Stromal cell of bone marrow (primary cell): ENCODE measurements at places on chromosomes 13 and 19.

DNA sequence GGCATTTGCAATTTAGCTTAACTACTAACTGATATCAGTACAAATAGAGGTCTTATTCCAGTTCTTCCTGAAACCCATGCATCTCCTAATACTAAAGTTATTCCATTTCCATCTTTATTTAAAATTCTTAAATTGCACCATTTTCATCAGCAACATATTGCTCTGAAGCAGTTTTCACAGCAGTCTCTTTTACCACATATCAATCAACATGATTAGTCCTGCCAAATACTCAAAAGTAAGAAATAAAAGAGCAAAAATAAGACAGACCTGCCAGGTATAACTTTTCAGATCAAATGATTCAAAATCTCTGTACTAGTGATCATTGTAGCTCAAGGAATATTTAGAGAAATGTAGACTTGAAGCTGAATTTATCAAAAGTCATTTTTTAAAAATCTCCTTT is 141.7 kb downstream of the SLITRK1 start:
- DNase-seq = no peak

DNA sequence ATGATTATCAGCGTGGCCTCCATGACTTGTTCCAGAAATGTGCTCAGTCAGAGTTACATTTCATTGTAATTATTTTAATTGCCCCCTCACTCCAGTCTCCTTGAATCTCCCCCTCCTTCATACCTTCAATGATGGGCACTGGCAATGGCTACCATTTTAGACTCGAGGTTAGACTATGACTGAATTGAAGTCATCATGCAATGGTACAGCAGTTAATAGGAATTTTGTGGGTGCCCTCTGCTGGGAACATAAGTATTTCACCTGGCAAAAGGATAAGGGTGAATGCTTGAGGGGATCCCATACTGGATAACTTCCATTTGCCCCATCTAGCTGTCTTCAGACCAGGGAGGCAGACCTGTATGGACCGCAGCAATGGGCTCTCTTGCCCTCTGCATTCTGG is 32.2 kb upstream of the USP12 start:
- DNase-seq = no peak

GRCh38 chr19:41753936-41754529 is 1.3 kb upstream of the CEACAM6 start:
- no peak for DNase-seq

DNA sequence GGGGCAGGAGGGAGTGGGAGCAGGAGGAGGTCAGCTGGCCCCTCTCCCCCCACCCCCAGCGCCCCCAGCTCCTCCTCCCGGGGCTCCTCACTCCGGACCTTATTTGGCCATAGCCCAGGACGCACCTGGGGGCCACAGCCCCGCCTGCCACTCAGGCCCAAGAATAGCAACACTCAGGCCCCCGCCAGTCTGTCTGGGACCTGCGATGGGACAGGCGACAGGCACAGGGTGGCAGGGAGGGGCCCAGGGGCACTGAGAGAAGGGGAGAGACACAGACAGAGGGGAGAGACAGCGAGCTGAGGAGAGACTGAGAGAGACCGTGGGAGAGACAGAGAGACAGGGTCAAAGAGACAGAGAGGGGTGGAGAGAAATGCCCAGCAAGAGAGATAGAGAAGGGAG is 10.2 kb downstream of the JOSD2 start:
- no peak for DNase-seq

DNA sequence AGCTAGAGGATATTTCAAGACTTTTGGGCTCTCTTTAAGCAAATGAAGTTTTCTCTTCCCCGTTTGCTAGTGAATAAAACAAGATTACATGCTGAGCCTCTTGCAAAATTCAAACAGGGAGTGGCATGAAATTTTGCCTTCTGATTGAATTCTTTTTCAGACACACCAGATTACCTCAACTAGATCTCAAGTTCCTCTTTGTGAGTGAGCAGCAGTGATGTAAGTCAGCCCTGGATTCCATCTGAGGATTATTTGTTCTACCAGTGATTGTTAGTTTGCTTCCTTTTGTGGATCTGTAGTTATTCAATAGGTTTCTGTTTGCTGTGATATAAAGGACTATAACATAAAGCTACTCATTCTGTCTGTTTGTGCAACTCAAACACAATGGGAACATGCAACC is 407.7 kb downstream of the LMO7 start:
- no peak for DNase-seq

DNA sequence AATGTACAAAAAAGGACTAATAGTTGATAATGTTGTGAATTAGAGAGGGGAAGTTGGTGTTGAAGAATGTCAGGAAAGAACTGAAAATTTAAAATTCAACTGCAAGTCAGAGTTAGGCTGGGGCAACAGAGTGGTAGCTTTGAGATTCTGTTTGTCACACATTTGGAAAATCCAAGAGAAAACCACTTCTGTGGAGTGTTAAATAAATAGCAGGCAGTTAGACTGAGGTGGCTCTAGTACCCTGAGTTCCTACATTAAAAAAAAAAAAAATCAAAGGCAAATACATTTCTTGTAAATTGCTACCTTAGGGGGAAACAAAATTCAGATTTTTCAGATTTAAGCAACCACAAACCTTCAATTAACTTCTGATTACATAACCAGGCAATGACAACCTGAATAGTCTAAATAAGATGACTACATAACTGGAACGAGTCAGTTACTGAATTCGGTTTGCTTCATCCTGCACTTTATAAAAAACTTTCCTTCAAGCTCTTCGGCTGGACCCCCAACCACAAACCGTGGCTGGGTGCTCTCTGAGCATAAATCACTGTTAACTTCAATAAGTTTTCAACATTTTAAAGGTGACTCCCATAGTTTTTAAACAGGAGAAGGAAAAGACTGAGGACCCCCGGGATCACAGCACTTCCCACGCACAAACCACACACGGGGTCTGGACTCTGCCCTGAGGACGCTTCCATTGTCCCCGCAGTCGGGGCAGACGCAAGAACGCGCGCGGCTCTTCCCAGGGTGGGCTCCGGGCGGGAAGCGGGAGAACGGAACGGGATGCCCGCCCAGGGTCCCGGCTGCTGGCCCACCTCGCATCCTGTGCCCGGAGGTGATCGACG is 725 bp downstream of the ZNF682 start:
- no peak for DNase-seq

- DNase-seq = no peak
These were observed 30.6 kb downstream of the GSX1 start for GRCh38 chr13:27822873-27823311.

DNA sequence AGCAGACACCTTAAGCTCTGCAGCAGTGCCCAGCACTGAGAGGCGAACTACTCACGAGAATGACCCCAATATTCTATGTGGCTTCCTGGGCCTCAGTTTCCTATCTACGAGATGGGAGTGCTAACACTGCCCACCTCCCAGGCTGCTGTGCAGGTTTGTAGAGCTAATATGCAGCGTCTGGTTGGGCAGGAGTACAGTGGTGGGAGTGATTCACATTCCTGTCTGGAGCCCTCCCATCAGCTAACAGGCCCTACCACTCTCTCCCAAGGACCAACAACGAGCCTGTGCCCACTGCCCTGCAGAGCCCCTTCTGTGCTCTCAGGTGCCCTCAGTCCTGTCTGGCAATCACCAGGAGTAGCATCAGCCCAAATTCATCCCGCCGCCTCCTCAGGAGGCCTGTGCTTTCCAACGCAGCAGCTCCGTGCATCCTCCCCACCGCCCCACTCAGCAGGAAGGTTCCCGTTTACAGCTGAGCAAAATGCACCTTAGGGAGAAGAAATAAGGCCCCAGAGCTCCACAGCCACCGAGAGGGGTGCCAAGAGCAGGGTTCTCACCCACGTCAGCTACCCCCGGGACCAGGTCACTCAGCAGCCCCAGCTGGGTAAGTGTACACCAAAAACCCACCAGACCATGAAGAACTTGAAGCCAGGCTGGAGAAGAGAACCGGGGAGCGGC is 6.6 kb downstream of the AKT2 start:
- DNase-seq = no peak
